ENCODE measurements at places on chromosomes 7 and 10.

GRCh38 chr7:88942815-88943501, 147.4 kb upstream of the TEX47 start:
- DNase-seq = no peak

DNA sequence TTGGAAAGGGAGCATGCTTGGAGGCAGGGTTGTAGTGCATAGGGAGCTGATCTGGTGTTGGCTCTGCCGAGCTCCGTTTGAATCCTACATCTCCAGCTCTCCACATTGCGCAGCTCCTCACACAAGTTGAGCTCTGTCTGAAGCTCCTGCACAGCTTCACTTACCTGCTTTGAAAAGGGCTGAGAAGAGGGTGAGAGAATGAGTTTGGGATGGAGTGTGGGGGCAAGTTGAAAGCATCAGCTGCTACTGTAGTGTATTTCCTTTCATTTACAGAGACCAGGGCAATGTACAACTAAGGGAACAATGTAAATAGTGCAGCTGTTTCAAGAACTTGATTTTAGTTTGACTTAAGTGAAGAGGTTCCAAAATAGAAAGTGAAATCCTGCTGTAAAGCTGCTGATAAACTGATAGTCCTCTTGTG, 88.5 kb downstream of the VTI1A start:
- DNase-seq = peak; percentile 7

DNA sequence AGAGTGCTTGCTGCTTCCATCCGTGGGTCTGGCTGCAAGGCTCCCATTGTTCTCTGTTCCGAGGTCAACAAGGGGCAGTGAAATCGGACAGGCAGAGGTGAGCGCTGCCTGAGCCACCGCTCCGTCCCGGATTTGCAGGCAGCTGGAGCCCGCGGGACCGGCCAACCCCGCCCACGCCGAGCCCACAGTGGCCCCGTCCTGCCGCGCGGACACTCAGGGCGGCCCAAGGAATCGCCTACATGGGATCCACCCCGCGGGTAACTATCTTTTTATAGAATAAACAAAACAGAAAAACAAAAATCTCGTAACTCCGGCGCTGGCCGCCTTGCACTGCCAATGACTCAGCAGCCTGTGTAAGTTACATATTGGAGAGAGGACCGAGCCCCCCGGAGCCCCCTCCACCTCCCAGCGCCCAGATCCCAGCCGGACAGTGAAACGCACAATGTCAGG, 1.9 kb downstream of the BNIP3 start:
- no peak for DNase-seq

DNA sequence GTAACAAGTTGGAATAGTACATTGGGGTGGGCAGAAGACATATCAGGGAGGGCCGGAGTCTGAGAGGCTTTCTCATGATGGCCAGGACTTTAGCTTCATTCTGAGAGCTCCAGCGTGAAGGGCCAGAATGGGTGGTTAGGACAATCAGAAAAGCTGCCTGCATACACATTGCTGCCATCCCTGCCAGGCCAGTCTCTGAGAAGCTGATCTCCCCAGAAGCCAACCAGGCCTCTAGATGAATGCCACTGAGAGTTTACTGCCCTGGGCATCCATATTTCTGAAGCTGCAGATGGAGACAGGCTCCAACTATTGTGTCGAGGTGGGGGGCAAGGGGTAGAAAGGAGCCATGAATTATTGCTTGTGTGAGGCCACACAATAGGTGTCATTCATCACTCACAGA, 32.0 kb upstream of the ARHGAP22 start:
- no peak for DNase-seq

- DNase-seq = peak; percentile 59
These were observed at the start of gene ELMO1 for GRCh38 chr7:37448636-37449361. TSS of gene ELMO1 (minus strand) at chr7:37448864. CDS start at chr7:37342690, 106,174 bp downstream.

DNA sequence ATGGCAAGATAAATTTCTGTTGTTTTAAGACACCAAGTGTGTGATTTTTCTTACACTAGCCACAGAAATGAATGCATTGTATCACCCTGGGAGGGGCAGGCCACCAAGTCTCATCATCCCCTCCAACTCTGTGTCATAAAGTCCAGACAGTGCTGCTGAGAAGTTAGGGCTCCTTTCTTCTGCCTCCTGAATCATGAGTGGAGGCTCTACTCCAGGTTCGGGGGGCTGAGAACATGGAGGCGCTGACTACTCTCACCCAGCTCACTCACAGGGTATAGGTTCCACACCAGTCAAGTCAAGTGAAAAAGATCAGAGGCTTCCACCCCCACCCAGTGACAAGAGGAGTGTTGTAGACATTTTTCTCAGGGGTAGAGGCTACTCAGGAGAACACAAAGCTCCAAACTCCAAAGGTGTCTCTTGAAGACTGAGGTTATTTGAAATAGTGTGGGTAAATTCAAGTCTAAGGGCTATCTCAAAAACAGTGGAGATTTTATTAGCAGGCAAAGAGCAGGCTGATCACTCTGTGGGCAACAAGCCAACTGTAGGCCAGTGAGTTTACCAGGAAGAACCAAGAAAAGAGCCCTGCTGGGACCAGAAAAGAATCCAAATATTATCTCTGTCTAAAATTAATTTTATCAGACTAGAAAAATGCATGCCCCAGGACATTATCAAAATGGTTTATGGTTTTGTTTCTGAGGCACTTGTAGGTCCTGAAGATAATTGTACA, 118.6 kb upstream of the RET start:
- no peak for DNase-seq

DNA sequence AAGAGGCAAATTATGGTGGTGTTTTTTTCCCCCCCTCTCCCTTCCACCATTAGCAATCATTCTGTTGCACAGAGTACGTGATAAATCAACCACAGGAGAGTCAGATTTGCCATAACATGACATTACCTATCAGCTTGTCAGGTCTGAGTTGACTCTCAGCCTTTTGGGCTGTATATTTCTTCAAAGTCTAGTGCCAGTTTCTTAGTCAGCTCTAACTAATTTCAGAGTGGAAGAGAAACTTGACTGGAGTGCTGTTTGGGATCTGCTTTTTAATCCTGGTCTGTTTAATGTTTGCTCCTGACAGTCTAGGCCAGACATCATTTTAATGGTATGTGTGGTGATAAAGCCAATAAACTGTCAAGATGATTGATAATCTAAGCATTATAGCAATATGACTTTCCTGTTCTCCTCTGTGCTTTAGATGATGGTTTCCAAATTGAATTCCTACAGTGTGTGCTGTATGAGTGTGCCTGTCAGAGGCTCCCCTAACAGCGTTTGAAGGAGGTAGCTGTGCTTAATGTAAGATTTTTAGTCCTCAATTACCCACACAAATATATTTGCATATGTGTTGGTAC, 76.9 kb downstream of the LRMDA start:
- DNase-seq = no peak

GRCh38 chr10:103592186-103593021, 98.9 kb downstream of the NEURL1 start:
- no peak for DNase-seq

DNA sequence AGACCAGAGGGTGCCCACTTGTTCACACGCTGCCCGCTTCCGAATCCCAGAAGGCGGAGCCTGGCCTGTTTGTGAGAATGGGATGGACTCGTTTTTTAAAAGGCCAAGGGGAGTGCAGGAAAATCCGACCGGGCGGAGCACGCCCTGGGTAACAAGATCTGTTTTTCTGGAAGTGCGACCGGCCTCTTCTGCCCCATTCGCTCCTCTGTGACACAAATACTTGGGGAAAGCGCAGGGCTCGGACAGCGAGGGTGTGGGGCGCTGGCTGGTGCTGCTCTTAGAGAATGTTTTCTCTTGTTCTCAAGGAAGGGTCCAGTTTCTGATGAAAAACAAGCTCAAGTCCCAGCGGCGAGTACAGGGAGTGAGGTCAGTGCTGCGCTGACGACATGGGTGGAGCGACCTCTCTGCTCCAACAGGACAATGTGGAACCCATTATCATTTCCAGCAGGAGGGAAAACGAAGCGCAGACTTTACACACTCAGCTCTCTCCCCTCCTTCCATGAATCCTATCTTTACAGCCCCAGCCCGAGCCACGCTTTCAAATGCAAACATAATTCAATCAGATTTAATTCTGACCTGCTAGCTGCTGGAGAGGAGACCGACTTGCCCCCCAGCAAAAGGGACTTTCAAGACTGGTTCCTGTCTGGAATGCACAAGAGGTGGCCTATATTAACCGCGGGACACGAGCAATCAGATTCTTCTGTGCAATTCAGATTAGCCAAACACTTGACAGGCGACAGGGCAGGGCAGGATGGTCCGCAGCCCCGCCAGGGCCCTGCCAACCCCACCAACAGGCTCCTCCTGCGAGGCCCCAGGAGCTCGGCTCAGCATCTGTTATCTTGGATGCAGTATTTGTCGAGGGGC, 1.1 kb downstream of the RADIL start:
- DNase-seq = peak; percentile 11

- no peak for DNase-seq
These were observed 666.0 kb upstream of the LRRTM3 start for GRCh38 chr10:66259836-66260235.

GRCh38 chr7:63899691-63900393, 98.8 kb upstream of the ZNF722 start:
- no peak for DNase-seq

DNA sequence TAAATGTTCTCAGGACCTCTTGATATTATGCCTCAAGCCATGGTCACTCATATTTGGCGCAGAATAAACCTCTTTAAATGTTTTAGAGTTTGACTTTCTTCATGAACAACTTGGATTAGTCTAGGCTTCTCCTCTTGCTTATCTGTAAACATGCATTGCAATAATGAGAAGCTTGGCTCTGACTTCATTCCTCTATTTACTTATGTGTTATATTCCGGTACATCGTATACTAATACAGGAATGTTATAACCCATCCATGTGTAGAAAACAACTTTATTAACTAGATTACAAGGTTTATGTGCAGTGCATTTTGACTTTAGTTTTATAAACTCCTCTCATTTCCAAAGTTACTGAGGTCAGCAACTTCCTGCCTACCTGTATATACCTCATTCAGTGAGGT, 944.3 kb upstream of the GHITM start:
- no peak for DNase-seq

DNA sequence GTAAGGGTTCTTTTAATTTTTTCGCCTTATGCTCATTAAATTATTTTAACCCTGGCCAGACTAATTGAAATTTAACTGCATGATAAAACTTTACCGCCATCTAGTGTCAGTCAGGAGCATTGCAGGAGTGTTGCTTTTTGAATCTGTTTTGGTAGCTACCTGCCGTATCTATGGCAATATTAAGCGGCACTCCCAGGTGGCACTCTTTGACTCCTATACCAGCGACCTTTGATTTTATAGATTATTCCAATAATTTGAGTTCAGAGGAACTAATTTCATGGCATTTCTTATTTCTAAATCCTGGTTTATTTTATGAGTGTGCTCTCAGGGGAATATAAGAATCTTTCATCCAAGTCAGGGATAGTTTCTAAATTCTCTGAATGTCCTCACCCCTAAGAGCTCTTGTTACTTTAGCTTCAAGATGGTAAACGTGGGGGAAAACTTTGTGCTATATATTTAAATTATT, 198.9 kb downstream of the REEP3 start:
- peak; percentile 51 for DNase-seq

GRCh38 chr7:101402081-101402779, 39.6 kb downstream of the COL26A1 start:
- no peak for DNase-seq

DNA sequence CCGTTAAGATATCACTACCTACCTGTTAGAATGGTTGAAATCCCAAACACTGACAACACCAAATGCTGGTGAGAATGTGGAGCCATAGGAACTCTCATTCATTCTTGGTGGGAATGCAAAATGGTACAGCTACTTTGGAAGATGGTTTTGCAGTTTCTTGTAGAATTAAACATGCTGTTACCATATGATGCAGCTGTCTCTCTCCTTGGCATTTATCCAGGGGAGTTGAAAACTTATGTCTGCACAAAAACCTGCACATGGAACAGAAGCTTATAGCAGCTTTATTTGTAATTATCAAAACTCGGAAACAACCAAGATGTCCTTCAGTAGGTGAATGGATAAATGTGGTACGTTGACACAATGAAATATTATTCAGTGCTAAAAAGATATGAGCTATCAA, 199.5 kb downstream of the BICC1 start:
- no peak for DNase-seq

GRCh38 chr10:85262992-85263391, 934.6 kb downstream of the CCSER2 start:
- DNase-seq = no peak

GRCh38 chr10:70967591-70968587, 79.5 kb upstream of the PCBD1 start:
- no peak for DNase-seq

- no peak for DNase-seq
These were observed 152.4 kb downstream of the KIF20B start for GRCh38 chr10:89853781-89854191.

DNA sequence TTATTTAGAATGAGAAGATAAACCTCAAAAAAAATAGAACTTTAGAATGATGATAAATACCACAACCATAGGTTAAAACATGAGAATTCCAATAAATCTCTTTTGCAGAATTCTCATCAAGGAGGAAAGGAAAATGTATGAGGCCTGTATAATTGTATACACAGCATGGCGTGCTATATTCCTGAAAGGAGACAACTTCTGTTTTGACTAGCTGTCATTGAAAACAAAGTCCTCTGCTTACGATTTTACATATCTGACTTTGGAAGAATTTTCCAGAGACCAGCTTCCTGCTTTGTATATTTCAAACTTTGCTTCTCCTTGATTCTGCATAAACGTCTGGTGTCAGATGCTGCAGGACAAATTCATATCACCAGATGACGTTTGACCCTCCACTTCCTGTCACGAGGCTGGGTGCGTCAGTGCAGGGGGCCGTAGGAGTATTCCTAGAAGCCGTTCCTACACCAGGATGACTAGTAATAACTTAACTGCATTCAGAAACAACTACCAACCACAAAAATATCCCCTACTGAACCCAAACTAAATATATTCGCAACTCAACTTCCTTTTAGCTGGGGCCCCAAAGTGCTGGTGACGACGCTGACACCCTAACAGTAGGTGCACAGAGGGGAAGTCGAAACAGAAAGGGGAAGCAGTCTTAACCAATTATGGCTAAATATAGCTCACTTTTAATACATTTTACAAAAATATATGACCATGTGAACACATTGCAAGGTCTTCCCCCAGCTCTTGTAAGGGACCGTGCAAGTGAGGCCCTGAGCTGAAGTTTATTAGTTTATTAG, 178.6 kb upstream of the INHBA start:
- no peak for DNase-seq

DNA sequence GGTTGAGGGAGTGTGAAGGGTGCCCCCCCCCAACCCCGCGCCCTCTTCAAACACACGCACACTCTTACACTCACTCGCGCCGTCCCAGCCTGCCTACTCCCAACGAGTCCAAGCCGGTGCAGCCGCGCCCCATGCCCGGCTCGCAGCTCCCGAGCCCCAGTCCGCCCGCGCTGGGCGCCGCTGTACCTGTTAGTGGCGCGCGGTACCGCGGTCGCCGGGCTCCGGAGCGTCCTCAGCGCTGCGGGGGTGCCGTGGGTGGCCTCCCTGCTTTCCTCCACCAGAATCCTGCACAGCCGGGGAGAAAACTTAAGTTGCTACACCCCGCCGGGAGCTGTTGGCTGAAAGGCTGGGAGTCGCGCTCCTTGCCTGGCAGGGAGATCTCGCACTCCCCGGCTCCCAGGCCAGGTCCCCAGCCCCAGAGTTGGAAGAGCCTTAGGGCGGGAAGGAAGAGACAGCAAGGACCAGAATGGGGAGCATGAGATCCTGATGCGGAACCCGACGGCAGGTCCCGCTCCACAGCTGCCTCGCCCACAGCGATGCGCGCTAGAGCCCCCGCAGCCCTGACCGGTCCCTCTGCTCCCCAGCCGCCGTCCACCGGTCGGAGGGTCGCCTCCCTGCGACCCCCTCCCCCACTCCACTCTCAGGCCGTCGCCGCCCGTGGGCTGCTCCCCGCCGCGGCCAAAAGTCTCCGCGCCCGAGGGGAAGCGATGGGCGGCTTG, 863 bp downstream of the ST8SIA6 start:
- peak; percentile 33 for DNase-seq
